SHP77 treated with DMSO at 0.1 percent for 48 hours (cell line): ENCODE measurements at places on chromosomes 4 and X.

DNA sequence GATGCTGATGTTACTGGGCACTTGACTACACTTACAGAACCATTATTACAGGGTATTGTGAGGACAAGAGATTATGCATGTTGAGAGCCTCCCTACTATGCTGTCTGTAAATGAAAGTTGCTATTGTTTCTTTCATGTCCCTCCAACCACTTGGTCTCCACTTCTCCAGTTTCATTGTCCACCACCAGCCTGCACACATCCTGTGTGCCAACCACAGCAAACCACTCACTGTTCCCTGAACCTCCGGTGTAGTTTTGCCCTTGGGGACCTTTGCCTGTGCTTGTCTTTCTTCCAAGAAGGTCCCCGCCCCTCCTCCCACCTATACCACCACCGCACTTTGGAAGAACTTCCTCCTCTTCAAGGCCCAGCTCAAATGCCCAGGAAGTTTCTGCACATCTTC, 43.1 kb upstream of the AFF2 start:
- no peak for DNase-seq

DNA sequence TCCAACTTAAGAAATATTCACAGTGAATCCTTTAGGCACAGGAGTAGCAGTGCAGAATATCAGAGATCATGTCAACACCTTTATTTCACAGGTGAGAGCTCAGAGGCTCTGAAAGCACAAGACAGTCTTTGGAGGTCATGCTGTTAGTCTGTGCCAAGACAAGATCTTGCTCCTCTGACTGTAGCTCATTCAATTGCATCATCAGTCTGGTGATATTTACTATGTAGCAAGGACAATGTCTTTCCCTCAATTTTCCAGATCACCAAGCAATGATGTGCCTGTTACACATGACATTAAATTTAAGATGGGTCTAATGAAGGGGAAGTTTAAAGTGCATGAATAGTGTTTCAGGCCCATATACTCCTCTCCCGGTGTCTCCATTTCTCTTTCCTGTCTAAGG, 277.5 kb downstream of the IL15 start:
- no peak for DNase-seq

- DNase-seq = no peak
Measured at GRCh38 chr4:8837181-8837841, 34.3 kb downstream of the HMX1 start.

DNA sequence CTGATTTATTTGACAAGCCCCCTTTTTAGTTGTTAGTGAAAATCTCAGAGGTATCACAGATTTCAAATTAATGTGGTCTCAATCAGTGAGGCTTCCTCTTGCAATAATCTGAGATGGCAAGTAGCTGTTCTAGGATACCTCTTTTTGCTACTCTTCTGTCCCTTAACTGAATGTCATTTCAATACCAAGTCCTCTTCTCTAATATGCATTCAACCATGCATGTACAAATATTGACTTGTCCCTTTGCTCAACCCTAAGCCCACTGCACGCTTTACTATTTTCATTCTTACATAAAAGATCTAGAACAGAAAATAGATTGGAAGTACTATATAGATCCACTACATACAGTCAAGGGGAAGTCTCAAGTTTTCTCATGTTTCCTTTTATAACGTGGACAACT, 164.2 kb downstream of the CBR4 start:
- DNase-seq = no peak

DNA sequence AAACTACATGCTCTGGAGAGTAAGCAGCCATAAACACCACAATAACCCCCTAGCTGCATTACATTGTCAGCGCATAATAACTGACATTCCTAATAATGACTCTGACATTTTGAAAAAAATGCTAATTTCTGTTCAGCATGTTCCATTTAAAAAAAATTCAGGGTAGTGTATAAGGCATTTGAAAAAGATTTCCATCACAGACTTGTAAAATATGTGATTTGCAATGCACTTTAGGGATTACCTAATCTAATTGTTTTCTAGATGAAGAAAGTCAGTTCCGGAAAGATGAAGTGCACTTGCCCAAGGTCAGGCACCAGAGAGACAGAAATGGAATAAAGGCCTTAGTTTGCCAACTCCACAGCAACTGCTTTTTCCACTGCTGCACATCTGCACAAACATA, 55.3 kb downstream of the FANCB start:
- no peak for DNase-seq

GRCh38 chr4:121273191-121273590, 107.6 kb downstream of the QRFPR start:
- DNase-seq = no peak

- no peak for DNase-seq
Measured at GRCh38 chr4:145177906-145178538, 2.4 kb downstream of the OTUD4 start.

DNA sequence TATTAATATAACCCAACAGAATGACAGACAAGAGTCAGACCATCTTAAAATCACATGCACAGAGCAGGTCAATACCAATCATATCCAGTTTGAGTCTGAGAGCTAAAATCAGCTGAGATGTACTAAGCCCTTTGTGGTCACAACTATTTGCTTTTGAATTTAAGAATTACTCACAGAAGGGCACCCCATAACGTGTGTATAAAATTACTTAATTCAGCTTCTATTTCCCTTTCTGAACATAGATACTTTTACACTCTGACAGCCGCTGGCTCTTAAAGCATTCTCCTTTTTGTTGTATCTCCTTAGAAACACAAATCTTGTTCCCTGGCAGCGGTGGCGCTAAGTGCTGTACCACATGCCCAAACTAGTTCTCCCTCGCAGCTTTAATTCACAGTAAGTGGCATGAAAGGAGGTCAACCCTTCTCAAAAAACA, 14.8 kb upstream of the PPARGC1A start:
- DNase-seq = peak; percentile 49

- no peak for DNase-seq
Measured at GRCh38 chrX:153592966-153593688, 5.8 kb downstream of the CCNQ start.

DNA sequence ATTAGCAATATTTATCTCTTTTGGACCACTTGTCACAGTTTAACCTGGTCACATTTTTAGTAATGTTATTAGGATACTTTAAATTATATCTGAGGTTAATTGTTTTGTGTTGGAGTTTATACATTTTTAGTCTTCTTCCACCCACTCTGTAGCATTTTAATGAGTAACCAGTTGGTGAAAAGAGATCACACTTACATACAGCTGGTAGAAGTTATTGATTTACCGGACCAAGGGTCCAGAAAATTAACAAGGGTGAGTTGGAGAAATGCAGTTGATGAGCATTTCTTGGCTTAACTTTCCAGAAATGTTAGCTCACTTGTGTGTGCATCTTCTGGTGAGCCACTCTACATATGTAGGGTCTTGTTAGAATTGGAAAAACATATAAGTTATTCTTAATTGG, 219.6 kb downstream of the GRXCR1 start:
- DNase-seq = no peak

GRCh38 chr4:185232370-185232769, 23.0 kb downstream of the SNX25 start:
- no peak for DNase-seq

DNA sequence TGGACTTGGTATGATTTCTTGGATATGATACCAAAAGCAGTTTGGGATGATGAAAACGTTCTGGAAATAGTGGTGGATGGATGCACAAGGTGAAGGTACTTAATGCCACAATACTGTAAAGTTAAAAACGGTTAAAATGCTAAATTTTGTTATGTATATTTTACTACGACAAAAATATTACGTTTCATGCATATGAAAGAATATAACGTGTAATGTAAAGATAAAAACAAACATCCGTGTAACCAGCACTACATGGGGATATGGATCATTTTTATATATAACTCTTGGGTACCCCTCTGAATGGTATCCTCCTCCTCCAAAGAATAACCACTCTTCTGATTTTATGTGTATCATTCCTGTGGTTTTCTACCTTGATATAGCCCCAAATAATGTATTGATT, 862 bp upstream of the CENPU start:
- no peak for DNase-seq

DNA sequence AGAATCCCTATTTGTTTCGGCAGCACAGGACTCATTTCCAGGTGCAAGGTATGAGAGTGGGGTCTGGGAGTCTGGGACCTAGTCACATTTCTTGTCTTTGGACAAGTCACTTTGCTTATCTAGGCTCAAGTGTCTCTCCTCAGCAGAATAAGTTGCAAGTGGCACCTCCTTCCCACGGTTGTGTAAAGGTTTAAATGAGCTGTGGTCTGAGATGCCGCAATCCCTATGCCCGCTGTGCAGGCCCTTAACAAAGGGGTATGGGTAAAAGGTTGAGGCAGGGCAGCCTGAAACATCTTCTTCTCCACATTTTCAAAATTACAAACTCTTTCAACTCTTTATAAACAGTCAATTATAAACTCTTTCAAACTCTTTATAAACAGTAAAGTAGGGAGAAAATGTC, 93.7 kb downstream of the RTL5 start:
- no peak for DNase-seq

- DNase-seq = no peak
Measured at GRCh38 chr4:22512306-22512705, 3.6 kb downstream of the ADGRA3 start.

- DNase-seq = no peak
Measured at GRCh38 chr4:113582737-113583136, 178.8 kb downstream of the CAMK2D start.

GRCh38 chrX:73561801-73562200, 1.2 kb upstream of the CHIC1 start:
- no peak for DNase-seq

GRCh38 chr4:1594871-1595788, 89.0 kb downstream of the FAM53A start:
- no peak for DNase-seq

DNA sequence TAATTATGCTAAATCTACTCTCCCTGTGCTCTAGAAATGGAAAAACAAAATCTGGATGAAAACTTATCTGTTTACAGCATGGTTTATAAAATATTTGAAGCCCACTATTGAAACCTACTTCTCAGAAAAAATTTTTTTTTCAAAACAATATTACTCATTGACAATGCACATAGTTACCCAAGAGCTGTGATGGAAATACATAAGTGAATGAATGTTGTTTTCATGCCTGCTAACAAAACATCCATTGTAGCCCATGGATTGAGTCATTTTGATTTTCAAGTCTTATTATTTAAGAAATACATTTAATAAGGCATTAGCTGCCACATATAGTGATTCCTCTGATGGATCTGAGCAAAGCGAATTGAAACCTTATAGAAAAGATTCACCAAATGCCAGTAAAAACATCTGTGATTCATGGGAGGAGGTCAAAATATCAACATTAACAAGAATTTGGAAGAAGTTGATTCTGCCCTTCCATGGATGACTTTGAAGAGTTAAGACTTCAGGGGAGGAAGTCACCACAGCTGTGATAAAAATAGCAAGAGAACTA, 144.7 kb upstream of the HHIP start:
- no peak for DNase-seq

- peak; percentile 6 for DNase-seq
Measured at GRCh38 chrX:39753293-39753996, 344.3 kb downstream of the BCOR start.

GRCh38 chr4:41751449-41752061, 3.0 kb upstream of the PHOX2B start:
- no peak for DNase-seq

GRCh38 chr4:78336093-78336943, 215.3 kb upstream of the ANXA3 start:
- no peak for DNase-seq
